Panc1 (cell line): ENCODE measurements at places on chromosomes 1 and 21.

DNA sequence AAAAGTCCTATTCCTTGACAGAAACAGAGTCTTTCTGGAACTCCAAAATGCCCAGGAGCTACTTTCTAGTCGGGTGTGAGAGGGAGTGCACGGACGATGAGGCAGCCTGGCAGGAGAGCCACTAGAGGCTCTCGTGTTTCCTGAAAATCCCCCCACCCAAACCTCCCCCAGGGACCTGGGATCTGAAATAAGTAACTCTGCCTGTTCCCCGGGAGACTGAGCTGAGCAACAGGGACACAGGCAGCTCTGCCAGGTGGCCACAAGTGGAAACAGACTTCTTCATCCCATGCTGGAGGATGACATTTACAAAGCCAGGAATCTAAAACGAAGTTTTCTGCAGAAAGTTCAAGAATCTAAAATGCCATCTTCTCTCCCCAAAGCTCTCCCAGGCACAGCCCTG lies 77.1 kb downstream of the ITPKB start:
- no peak for DNase-seq

DNA sequence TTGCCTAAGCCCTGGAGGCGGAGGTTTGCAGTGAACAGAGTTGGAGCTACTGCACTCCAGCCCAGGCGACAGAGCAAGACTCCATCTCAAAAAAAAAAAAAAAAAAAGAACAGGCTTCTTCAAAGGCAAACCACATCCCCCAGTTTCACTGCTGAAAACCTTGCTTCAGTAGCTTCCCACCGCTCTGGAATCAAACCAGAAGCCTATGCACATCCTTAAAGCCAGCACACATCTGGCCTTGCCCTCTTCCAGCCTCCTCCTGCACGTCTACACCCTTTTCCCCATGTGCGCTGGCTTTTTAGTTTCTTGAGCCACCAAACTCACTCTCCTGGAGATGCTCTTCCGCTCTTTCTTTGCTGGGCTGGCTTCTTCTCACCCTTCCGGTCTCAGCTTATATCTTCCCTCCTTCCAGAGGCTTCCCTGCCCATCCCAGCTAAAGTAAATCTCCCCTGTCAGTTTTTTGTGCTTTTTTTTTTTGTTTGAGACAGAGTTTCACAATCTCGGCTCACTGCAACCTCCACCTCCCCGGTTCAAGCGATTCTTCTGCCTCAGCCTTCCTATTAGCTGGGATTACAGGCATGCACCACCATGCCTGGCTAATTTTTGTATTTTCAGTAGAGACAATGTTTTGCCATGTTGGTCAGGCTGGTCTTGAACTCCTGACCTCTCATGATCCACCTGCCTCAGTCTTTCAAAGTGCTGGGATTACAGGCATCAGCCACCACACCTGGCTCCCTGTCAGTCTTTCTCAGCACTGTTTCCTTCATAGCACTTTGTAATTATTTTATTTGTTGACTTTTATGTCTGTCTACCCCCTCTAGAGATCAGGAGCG lies 42.0 kb upstream of the ID3 start:
- DNase-seq, result no peak

GRCh38 chr1:186482661-186483255 lies 21.8 kb upstream of the PDC start:
- peak; percentile 51 for DNase-seq

GRCh38 chr1:24020025-24020424 lies 39.9 kb upstream of the SRSF10 start:
- no peak for DNase-seq

GRCh38 chr21:24025101-24025500 lies 1582.2 kb downstream of the MRPL39 start:
- no peak for DNase-seq
